AG04450 (cell line): ENCODE measurements at places on chromosomes 2 and 18.

GRCh38 chr2:19883486-19883885 is 18.3 kb downstream of the TTC32 start:
- DNase-seq = no peak

DNA sequence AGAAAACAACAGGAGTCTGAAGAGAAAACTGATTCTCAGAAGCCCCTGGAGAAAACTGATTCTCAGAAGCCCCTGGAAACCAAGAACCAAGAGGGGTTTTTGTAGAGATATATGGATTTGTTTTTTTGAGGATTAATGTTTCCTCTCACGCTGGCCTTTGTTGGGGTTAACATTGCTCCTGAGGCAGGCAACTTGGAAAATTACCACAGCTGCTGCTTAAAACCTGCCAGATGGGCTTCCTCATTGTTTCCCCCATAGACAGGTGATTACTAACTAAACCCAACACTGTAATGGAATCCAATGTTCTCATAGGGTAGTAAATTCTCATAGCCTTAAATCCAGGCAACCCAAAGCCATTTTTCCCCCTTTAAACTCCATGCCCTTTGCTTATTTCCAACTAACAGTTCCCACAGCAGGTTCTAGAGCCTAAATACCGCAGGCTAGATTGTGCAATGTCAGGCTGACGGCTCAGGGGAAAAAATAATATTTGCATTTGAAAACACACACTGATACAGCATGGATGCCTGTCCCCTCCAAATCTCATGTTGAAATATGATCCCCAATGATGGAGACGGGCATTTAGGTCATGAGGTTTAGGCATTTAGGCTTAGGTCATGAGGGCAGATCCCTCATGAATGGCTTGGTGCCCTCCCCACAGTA is 272.3 kb upstream of the PKDCC start:
- DNase-seq = no peak

DNA sequence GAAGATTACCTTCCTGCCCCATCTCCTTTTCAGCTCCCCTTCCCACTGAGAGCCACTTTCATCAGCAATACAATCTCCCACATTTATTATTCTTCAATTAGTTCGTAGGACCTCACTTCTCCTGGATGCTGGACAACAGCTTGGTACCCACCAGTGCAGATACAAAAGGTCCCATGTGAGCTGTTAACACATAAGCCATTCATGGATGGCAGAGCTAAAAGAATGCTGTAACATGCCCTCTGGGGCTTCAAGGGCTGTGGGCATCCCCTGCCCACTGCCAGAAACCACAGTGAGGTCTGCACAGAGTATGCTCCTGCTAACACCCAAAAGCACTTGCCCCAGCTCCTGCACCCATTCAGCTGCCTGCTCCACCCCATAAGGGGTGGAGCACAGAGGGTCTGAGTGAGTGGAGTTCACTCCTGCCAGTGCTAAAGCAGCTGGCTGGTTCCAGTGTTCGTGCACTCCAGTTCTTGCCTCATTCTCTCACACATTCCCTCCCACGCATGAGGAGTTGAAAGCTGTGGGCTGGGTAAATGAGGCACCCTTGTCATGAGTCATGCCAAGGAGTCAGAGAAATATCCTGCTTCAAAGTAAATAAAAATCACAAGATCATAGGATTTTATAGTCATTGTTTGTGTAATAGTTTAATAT is 305.9 kb upstream of the TMEFF2 start:
- DNase-seq = peak; percentile 26

DNA sequence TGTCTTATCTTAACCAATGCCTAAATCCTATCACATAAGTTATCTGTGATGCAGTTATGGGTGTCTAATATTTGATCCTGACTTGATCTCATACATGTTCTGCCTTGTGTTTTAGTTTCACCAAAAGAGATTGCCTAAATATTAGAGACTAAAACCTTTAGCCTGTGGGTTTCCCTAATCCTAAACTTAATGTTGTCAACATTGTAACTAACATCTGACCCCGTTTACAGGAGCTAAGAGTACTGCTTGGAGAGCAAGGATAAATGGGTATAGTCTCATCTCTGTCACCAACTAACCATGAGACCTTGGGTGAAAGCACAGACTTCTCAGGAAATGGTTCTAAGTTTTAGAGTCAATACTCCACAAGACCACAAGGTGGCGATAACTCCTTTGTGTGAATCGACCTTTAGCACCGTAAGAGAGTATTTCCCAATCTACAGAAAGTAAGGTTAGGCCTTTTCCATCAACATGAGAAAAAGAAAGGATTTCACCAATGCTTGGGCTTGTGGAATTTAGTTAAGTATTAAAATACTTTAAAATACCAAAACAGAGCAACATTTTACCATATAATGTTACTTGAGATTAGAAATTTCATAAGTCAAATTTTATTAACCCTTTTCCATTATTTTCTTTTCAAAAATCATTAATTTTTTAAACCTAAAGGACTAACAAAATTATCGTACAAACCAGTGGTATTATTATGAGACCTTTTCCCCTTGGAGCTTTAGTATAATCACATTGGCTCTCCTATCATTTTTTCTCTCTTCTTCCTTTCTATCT is 60.5 kb downstream of the G6PC2 start:
- DNase-seq = peak; percentile 46

GRCh38 chr18:11726556-11726955 is 37.5 kb downstream of the GNAL start:
- DNase-seq = no peak

GRCh38 chr2:152355409-152355831 is 20.4 kb downstream of the FMNL2 start:
- no peak for DNase-seq

GRCh38 chr2:233414273-233414654 is 60.0 kb downstream of the DGKD start:
- no peak for DNase-seq

DNA sequence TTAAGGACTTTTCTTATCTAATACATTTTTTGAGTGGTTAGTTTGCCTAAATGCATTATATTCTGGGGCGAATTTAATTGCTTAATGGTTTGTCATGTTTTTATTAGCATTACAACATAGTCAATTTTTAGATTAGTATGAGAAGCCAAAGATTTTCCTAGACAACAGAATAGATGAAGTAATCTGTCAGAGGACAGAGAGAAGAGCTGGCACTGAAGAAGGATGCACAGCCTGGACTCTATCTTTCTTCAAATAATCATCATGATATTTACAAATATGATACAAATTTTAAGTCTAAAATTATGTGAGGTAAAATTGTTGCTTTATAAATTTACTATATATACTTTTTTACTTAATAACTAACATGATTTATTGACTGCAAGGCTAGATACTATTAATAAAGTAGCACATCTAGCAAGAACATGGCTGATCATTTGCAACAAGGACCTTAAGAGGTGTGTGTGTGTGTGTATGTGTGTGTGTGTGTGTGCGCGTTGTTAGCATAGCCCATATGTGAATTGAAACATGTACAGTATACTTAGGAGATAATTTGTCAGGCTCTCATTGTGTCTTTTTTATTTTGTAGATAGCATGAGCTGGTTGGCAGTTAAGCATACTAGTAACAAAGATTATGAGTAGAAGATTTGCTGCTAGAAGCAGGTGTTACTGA is 752.2 kb downstream of the DCDC2C start:
- DNase-seq = no peak

GRCh38 chr2:39469807-39470206 is 32.7 kb upstream of the MAP4K3 start:
- DNase-seq = peak; percentile 38

DNA sequence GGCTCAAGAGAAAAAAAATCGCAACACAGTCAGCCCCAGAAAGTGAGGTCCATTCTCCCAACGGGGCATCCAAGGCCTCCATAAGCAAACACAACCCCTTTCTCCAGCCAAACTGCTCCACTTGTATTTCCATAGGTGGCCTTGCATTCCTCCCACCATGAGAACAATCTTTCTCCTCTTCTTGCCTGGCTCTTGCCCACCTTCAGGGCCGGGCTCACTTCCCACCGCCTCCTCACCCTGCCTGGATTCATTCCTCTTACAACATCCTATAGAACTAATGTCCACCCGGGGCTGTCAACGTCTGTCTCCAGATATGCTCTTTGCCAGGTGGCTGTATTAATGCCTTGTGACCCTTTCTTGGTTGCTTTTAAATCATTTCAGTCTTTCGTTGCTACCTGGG is 124.5 kb downstream of the SMAD7 start:
- no peak for DNase-seq

- DNase-seq = no peak
These were observed 168.4 kb downstream of the EIPR1 start for GRCh38 chr2:3209258-3209657.
